CD4-positive, alpha-beta T cell treated with Interleukin-6 for 4 hours (primary cell): ENCODE measurements at places on chromosomes 3 and 15.

DNA sequence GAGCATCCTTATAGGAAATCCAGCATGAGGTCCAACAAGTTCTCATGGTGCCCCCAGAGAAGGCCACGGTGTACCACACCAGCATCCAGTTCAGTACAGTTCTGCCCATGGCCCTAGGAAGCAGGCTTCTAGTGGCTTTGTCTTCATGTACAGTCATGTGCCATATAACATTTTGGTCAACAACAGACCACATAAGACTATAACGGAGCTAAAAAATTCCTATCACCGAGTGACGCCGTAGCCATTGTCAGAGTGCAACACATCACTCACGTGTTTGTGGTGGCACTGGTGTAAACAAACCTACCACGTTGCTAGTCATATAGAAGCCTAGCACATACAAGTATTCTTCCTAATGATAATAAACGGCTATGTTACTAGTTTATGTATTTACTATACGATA lies 209.0 kb downstream of the ARRDC4 start:
- no peak for DNase-seq

- no peak for DNase-seq
Observed at GRCh38 chr3:191412759-191413158, 48.2 kb upstream of the PYDC2 start.

DNA sequence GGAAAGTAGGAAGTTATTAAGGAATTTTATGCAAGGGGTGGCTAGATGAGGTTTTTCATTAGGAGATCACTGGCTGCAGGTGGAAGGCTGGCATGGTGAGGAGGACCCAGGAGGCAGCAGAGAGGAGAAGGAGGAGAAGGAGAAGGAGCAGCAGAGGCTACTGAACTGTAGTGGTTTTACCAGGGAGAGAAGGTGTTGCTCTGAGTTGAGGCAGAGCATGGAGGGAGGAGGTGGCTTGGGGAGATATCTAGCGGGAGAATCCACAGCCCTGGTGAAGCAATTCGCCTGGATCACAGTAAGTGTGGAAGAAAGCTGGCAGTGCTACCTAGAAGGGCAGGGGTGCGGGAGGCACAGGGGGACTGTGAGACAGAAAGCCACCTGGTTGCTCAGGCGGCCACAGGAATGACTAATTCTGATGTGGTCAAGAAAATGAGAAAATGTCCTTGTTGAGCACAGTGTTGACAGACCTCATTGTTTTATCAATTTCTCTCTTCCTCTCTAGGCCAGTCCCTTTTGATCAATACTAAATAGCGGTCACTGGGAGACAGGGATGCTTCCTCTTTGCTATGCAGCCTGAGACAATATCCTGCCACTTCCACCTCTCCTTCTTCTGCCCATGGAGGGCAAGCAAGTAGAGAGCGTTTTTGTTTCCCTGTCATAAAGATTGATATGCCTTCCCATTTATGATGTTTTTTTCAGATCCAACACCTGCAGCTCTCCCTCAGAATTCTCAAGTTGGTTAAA lies 94.6 kb downstream of the EEFSEC start:
- no peak for DNase-seq

DNA sequence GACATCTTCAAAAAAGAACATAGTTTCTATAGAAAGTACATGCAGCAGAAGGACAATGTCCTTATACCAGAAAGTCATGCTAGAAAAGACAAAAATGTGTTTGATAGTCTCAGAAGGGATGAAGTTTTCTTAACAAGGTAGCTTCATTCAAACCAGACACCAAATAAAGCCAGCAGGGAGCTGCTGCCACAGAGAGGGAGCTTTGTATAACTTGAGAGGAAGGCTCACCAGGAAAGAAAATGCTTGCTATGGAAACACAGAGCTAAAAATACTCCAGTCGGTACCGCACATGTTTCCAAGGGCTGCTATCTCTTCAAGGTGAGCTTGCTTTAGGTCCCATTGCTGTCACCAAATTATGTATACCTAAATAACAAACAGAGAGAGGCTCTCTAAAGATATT lies 1074.8 kb upstream of the ALCAM start:
- DNase-seq, result no peak

- DNase-seq, result no peak
Observed at GRCh38 chr3:63202529-63202928, 75.6 kb upstream of the SYNPR start.

GRCh38 chr3:25870452-25870851 lies 80.6 kb downstream of the OXSM start:
- no peak for DNase-seq

DNA sequence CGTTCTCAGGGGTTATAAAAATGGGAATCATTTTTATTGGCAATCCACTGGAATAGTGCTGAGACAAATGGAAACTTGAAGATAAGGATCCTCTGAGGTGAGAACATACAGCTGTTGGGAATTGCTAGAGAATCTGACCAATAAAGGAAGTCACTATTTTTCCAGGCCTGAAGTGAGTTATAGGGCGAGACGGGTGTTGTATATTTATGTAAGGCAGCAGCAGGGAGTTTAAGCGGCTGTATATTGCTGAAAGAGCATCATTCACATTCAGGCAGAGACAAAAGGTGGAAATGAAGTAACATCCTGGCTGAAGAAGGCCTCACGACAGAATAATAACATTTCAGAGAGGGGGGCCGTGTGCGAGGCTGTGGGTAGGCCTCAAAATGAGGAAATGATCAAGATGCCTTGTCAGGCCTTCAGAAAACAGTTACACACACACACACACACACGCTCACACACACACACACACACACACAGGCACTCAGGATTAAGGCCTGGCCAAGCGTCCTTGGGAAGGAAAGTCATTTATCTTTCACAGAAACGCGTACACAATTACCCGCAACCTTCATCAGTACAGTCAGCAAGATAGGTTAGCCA lies 964.9 kb upstream of the NR2F2 start:
- no peak for DNase-seq

GRCh38 chr15:53563627-53564026 lies 195.8 kb downstream of the WDR72 start:
- DNase-seq, result no peak

- no peak for DNase-seq
Observed at GRCh38 chr15:32796856-32797255, 79.1 kb downstream of the GREM1 start.

DNA sequence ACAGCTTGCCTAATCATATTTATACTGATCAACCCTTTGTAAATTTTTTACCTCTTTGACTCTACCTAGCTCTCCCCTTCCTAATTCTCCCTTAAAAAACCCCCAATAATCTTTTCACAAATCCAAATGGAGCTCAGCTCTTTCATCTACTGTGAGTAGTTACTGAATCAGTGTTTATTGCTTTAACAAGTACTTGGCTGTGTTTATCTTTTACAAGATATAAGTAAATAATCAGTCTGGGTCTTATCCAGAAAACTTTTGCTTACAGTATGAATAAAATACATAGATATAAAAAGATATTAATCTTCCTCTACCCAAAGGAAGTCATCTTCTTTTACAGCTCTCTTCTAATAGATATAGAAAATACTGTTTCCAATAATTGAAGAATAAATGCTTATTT lies 366.4 kb downstream of the RAP2B start:
- DNase-seq, result no peak

GRCh38 chr3:146861262-146861661 lies 256.1 kb upstream of the PLSCR5 start:
- no peak for DNase-seq

DNA sequence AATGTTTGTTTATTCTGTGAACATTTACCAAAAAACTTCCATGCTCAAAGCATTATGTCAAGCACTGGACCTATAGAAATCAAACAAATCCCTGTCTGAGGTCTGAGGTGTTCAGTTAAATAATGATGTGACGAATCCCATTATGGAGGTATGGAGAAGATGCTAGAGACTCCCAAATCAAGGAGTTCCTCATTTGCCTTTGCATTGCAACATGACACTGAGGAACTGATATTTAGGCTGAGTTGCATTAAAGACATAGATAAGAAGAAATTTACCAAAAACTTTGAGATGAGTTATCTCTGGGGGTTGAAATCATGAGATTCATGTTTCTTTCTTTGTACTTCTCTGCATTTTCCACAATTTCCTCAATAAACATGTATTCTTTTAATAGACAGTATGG lies 16.0 kb downstream of the CD200 start:
- no peak for DNase-seq

- DNase-seq, result no peak
Observed at GRCh38 chr3:182400838-182401237, 392.5 kb upstream of the ATP11B start.

- DNase-seq, result no peak
Observed at GRCh38 chr3:72071624-72072023, 286.7 kb upstream of the PROK2 start.

DNA sequence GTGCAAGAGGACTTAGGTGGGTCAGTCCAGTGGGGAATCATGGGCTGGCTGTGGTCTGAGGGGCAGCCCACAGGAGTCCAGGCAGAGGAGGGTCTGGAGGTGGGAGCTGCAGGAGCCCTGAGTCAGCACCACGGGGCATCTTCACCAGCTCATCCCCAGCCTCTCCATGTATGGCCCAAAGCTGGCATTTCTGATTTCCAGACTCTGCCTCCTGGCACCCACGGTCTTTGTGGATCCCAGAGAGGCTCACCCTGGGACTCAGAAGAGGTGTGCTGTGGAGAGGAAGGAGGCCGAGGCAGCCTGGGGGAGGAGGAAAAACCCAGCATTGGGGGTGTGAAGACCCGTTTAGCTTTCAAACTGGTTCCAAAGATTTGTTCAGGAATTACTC lies 64.5 kb upstream of the KLF13 start:
- no peak for DNase-seq

DNA sequence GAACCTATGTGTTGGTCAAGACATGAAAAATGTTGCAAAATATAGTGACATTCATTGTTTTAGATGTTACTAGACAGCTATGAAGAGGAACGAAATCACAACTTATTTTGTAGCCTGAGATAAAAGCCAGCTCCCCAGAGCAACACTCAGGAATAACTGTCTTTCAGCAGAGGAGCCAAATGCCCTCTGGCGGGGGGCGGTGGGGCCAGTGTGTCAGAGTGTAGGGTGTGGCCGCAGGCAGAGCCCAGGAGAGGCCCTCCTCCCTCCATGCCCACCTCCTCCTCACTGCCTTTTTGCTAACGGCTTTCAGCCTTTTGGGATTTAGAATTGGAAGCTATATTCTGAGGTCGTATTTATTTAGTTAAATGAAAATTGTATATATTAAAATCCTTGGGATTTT lies 16.9 kb downstream of the APOD start:
- no peak for DNase-seq

GRCh38 chr3:37984051-37984450 lies 6.5 kb upstream of the VILL start:
- DNase-seq, result no peak

DNA sequence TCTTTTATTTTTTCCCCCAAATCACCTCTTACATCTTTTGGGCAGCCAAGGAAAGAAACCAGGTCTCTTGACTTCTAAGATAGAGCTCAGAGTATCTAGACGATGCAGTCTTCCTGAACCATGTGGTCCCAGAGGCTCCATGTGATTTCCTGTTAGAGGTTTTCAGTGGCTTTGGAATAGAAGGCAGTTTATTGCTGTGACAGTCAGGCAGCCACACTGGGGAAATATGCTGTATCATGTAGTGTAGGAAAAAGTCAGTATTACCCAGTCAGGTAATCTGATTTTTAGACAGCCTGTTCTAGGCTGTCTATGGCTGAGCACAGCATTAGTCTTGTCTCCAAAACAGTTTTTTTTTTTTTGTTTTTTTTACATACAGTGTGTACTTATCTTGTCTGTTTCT lies 294.3 kb downstream of the THSD4 start:
- no peak for DNase-seq

DNA sequence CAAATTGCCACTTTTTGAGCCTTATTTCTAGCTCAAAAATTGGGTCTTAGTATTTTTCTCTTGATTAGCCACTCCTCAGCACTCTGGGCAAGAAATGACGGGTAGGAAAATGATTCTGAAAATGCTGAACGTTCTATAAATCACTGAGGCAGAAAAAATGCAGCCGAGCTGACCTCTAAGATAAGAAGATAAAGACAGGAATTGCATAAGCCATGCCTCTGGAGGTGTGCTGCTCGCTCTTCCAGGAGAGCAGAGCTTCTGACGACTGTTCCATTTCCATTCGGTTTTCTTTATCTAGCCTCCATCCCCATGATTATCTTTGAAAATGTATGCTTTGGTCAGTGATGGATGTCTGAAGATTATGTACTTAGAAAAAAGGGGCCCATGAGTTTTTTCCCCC lies 558.8 kb upstream of the ADAMTS9 start:
- no peak for DNase-seq

DNA sequence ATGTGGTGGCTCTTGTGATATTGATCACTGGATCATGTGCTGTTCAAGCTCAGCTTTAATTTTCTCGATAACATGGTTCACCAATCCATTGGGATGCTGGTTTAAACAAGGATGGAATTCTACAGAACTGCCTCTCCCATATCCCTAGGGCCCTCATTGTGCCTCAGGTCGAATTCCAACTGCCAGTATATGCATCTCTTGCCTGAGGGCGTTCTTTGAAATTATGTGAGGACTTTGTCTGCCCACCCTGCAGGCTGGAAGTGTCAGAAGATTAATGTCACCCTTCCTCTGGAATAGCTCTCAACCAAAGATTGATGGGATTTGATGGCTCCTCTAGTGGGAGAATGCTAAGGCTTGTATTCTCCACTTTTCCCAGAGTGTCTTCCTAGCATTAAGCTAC lies 175.6 kb upstream of the GALNT15 start:
- DNase-seq, result no peak

DNA sequence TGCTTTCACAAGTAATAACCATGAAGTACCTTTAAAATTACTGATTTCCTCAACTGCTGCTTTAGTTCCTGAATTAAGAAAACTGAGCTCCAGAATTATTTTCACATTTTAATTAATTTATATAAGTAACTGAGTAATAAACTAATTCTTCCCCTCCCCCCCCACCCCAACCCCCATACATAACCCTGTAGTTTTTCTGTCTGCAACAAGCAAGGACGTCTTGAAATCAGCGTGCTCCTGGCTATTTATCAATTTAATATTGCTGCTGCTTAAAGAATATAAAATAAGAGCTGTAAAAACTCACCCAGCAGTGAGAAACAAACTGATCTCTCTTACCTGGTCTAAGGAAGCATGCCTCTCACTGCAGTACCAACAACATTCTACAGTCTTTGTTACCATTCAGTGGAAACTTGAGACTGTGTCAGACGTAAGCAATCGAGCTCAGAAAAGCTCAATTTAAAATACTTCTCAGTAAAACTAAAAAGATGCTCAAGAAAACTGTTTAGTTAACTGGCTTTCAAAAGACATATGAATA lies 121.0 kb downstream of the TFDP2 start:
- DNase-seq, result peak; percentile 19

DNA sequence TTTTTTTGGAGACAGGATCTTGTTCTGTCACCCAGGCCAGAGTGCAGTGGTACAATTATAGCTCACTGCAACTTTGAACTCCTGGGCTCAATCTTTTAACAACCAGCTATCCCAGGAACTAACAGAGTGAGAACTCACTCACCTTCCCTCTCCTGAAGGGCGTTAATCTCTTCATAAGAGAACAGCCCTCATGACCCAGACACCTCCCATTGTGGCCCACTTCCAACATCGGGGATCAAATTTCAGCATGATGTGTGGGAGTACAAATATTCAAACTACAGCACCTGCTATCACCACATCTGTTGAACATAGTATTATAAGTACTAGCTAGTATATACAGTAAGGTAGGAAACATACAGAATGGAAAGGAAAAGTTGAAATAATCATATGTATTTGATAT lies 132.5 kb downstream of the DOCK3 start:
- DNase-seq, result no peak

GRCh38 chr3:62201438-62202035 lies 171.8 kb downstream of the FEZF2 start:
- no peak for DNase-seq
